H54 (cell line): ENCODE measurements at places on chromosomes 12 and 14.

DNA sequence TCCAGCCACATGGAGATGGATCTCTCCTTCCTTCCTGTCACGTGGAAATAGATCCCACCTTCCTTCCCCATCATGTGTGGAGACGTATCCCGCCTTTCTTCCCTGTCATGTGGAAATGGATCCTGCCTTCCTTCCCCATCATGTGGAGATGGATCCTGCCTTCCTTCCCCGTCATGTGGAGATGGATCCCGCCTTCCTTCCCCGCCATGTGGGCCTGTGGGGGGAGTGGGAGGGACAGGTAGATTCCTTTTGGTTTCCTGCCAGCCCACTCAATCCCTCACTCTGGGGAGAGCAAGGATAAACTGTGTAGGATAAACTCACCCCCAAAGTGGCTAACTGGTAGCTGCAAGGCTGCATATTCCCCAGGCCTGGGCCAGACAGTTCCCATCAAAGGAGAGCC lies 31.7 kb upstream of the TDRD9 start:
- no peak for DNase-seq

DNA sequence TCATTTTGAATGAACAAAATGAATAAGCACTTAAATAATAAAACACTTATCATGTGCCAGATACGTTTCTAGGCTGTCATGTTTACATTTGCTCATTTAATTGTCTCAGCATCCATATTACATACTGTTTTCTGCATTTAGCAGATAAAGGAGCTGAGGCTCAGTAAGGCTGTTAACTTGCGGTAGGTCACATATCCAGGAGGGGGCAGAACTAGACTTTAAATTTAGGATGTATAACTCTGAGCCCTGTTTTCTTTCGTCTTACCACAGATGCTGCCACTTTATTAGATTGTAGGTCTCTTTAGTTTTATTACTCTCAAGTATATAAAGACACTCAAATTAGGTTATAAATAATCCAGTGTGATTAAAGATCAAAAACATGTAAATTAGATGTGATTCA lies 17.7 kb downstream of the IRAK4 start:
- peak; percentile 8 for DNase-seq

GRCh38 chr12:71594214-71594948 lies 69.3 kb downstream of the ZFC3H1 start:
- no peak for DNase-seq

- no peak for DNase-seq
These were observed 170.2 kb downstream of the BCAT1 start for GRCh38 chr12:24778486-24779304.

GRCh38 chr14:61562321-61563161 lies 132.8 kb upstream of the HIF1A start:
- peak; percentile 77 for DNase-seq

DNA sequence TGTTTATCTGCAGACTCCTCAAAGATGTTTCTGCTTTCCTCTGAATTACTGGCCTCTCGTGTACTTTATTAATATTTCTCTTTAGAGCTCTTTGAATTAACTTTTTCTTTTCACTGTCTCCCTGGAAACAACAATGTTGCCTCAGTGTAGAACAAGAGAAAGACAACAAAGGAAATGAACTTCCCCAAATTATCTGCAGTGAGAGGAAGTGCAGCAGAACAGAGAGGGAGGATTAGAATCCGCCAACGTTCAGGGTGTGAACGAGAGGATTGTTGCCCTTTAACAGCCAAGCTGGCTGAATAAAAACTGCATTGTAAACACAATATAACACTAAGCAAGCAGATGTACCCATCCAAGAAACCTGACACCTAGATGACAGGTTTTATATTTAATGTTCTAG lies 375.9 kb downstream of the GALC start:
- DNase-seq, result no peak

- DNase-seq, result no peak
These were observed 29.0 kb downstream of the TESC start for GRCh38 chr12:117069926-117070900.

DNA sequence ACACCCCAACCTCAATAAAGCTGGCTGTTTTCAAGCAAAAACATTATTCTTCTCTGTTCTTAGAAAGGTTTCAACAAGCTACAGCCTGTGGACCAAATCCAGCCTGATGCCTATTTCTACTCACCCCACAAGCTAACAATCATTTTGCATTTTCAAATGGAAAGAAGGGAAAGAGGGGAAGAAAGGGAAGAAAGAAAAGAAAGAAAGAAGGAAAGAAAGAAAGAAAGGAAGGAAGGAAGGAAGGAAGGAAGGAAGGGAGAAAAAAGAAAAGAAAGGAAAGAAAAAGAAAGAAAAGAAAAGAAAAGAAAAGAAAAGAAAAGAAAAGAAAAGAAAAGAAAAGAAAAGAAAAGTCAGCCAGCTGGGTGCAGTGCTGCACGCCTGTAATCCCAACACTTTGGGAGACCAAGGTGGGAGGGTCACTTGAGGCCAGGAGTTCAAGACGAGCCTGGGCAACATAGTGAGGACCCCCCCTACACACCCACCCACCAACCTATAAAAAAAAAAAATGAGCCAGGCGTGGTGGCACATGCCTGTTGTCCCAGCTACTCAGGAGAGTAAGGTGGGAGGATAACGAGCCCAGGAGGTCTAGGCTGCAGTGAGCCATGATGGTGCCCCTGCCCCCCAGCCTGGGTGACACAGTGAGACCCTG lies 26.3 kb downstream of the SCARB1 start:
- no peak for DNase-seq

GRCh38 chr12:29792132-29792531 lies 8.4 kb upstream of the TMTC1 start:
- DNase-seq, result no peak
